ENCODE measurements at places on chromosomes 7 and 10.

DNA sequence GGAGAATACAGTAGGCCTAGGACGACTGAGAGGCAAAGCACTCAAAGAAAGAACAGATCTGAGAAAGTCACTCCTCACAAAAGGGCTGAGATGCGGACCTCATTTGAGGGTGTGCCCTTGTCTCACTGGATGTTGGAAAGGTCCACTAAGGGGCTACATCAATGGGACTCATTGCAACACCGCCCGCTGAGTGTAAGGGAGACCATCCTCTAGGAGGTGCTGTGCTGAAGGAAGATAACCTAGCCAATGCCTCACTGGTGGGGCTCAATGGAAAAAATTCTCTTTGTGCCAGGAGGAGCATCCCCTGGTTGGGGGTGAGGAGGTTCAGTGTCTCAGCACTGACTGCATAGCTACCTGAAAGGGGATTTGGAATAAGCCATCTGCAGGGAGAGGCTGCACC, 758.7 kb upstream of the CELF2 start:
- DNase-seq, result no peak

DNA sequence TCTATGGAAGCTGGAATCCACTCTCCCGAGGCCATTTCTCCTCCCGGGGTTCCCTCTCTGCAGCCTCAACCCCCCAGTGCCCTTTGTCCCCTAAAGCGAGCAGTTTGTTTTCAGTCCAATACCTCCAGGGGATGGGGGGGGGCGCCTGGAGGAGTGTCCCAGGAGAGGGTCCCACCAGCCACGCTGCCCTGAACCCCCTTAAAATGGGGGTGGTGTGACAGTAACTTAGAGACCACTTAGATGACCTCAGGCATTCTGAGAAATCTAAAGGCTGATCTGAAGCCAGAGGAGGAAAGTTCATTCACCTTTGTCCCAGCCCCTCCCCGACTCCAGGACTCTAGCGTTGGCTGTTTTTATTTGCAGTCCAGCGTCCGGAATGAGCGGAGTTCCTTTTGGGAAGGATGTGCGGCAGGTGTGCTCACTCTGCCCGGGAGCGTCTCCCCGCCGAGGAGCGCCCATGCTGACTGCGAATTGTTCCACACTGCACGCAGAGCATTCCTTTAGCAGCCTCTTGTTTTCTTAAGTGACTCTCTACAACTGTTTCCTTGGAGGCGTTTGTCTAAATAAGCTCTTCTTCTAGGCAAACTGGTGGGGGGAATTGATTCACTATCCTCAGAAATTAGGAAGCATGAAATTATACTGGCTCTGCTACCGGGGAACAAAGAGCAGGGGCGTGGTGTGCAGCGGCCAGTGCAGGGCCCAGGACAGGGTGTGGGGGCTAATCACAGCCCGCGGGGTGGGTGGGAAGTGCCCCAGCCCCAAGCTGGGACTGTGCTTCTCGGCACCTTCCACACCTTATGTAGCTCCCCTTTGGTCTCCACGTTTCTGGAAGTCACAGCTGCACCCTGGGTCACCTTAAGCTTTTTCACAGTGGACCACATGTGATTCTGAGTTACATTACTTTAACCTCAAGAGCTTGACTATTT, 46.3 kb downstream of the SYPL1 start:
- no peak for DNase-seq

DNA sequence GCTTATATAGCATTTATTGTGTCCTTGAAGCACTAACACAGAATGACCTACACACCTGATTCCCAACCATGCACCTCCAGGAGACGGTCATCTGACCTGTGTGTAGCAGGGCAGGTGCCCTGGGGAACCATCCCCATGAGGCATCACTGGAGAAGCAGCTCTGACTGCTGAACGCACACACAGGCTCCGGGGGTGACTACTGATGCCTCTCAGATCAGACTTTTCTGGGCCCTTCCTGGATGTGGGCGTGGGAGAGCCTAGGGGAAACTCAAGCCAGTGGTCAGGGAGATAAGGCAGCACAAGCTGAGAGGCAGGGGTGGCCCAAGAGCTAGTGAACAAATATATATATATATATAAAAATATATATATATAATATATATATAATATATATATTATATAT, 37.6 kb downstream of the CPXM2 start:
- DNase-seq, result no peak

DNA sequence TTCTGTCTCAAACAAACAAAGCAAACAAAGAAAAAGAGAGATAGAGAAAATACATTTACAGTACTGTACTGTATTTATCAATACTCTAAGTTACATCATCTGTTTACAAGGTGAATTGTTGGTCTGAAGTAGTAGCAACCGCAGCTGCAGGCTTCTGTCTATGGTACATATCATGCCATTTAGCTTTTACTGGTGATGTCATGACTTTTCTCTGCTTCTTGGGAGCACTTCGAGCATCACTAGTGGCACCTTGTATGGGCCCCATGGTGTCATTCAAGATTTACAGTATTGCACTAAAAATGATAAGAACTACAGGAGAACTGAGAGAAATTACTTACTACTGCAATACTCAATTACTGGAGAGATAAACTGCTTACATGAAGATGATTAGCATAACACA, 826.9 kb downstream of the CNTNAP2 start:
- DNase-seq, result no peak

GRCh38 chr10:124697837-124698544, 46.2 kb downstream of the FAM53B start:
- DNase-seq, result no peak

GRCh38 chr10:107653832-107654287, 489.4 kb upstream of the SORCS1 start:
- peak; percentile 69 for DNase-seq

GRCh38 chr10:1472178-1472958, 265.0 kb downstream of the ADARB2 start:
- DNase-seq, result no peak

- DNase-seq, result peak; percentile 90
These were observed at the start of gene HOXA4 for GRCh38 chr7:27130540-27131389. Gene HOXA4 (minus strand): TSS chr7:27130757. CDS start chr7:27130733, 24 bp downstream.

DNA sequence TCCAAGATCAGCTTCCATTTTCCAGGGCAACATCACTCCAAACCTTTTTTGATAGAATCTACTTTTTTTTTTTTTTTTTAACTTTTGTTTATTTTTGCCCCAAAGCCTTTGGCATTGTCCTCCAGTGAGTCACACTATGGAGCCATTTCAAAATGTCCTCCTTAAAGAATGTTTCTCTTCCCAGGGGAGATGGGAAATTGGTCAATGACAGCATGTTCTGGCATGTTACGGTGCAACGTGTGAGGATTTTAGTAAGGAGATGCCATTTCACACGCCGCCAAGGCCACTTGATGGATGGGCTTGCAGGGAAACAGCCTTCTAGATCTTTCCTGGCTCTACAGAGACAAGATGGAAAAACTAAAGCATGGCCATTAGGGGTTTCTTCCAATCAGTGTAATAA, 30.7 kb upstream of the TRIL start:
- DNase-seq, result no peak

All from common myeloid progenitor, CD34-positive (primary cell).